Activated effector memory CD4-positive, alpha-beta T cell treated with Interleukin-2 at 50 U/mL for 16 hours (primary cell): ENCODE measurements at places on chromosomes 6 and 20.

DNA sequence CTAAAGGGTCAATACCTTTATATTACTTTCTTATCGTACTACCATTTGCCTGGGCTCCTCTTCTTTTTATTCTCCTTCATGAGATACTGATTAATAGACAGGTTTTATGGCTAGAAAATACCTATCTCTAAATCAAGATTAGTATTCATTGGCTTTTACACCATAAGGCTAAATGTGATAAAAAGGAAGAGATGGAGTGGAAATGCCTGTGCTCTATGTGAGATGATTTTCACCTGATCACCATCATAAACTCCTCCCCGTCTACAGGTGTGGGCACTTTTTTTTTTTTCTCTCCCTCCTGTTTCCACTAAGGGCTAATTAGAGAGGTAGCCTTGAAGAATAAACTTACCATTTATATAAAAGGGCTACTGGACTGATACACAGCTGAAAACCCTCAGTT, at the start of gene GLYATL3:
Gene GLYATL3, plus strand, starts transcription at position 301 of the 400 bp plus-strand sequence. CDS start 12,068 bp downstream, outside the sequence.
- no peak for DNase-seq

- DNase-seq = no peak
Measured at GRCh38 chr6:7561153-7561964, 19.9 kb downstream of the DSP start.

GRCh38 chr6:16716321-16716858, 44.9 kb downstream of the ATXN1 start:
- no peak for DNase-seq

DNA sequence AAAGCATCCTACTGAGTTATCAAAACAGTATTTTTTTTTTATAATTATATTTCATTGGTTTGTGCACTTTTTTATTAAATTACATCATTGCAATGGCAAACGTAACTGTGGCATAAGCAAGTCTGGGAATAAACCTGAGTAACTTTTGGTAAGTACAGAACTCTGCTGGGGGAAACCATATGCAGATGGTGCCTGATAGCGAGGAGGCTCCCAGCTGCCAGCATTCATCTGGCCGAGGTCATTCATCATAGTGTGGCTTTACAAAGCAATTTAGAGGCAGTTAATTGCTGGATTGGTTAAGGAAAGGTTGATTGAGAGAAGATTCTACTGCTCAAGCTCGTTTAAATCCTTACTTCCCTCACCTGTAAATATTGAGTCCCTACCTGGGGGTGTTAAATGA, 52.6 kb downstream of the HECA start:
- DNase-seq = no peak

GRCh38 chr6:149168968-149169367, 148.5 kb upstream of the TAB2 start:
- no peak for DNase-seq

- DNase-seq = no peak
Measured at GRCh38 chr20:14446446-14446845, 109.0 kb upstream of the FLRT3 start.
